ENCODE measurements at places on chromosomes 6 and 20. TPM values are rescaled to one million over a fixed set of nuclear protein-coding genes. Genes with fewer than 3 reads are reported as not detected.

DNA sequence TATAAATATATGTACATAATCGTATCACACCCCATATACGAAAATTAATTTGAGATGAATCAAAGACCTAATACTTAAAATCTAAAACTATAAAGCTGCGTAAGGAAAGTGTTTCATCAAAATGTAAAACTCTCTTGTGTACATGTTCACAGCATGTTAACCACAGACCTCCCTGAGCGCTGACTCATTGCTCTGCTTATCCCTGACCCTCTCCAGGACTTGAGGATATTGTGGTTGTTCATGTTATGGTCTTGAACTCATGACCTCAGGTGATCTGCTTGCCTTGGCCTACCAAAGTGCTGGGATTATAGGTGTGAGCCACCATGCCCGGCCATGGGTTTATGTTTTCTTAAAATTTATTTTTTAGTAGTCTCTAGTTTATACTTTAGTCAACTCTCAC lies 14.2 kb downstream of the FAM83B start:
- no peak for DNase-seq
- H3K36me3 ChIP-seq, result no peaks in the 10 kb centered on the region
- no peak overlapping the region for H3K4me3 ChIP-seq
- H3K4me1 ChIP-seq, result no peaks in the 10 kb centered on the region
- H3K27me3 ChIP-seq, result no peaks in the 10 kb centered on the region

GRCh38 chr6:10613077-10613476 lies 81.3 kb downstream of the C6orf52 start:
- DNase-seq, result no peak
- H3K36me3 ChIP-seq, result no peaks in the 10 kb centered on the region
- no peaks in the 10 kb centered on the region for H3K27me3 ChIP-seq

Gene KHDRBS2
- not detected for total RNA-seq

Gene TFAP2C
- total RNA-seq, result 12.3 TPM

Gene NKAIN2
- total RNA-seq, result not detected

DNA sequence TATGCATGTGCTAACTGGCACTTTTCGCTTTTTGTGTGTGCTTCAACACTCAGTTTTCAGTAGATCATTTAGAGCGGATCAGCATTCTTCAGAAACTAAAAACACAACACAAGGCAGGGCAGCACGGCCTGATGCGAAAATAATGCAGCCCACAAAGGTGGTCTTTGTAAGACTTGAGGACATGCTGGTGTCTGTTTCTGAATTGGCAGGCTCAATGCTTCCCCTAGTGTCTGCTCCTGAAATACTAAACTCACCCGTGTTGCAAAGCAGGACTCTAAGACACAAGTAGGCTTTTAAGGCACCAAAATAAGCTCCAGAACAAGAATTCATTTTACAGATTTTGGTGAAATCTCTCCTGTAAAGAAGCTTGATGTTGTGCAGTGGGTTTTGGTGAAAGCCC lies 676.5 kb downstream of the TENT5A start:
- H3K27ac ChIP-seq, result no peak overlapping the region
- H3K4me3 ChIP-seq, result no peak overlapping the region
- no peaks in the 10 kb centered on the region for H3K27me3 ChIP-seq
- H3K4me1 ChIP-seq, result no peaks in the 10 kb centered on the region
- H3K36me3 ChIP-seq, result no peaks in the 10 kb centered on the region

Data from GM23248 (cell line).